Stimulated activated CD4-positive, alpha-beta T cell treated with anti-CD3 and anti-CD28 coated beads, Interleukin-1b, Interleukin-23, amount 100 ng/mL, for 24 hours (primary cell): ENCODE measurements at places on chromosomes 3 and 15.

DNA sequence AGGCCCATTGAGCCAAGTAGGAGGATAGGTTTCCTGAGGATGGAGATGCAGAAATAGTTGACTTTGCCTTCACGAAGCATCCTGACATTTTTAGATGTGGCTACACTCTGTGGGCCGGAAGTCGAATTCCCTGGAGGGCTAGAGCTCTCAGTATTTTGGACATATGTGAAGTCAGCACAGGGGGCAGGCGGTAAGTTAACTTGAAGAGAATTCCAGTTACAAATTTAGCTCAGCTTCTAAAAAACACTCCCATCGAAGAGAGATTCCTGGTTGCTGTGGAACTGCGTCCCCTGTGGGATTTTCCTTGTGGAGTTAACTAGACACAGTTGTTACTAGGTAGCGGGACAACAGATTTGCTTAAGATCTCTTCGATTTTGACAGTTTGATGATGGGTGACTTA, 161.9 kb upstream of the RGMA start:
- no peak for DNase-seq

DNA sequence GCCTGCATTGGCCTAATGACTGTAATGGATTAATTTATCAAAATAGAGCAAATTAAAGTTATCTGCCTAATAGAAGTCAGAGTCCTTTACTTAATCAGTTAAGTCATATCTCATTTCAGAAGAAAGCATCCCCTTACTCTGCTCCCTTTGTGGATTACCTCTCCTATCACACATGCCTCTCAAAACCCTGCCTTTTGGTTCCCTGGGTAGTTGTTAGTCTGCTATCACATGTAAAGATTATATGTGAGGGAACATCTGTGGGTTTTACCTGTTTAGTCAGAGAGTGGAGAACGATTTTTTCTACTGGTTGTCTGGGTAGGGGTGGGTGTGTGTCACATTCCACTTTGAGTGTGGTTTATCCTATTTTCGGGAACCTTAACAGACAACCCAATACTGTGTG, 16.4 kb downstream of the UBE2E2 start:
- no peak for DNase-seq

DNA sequence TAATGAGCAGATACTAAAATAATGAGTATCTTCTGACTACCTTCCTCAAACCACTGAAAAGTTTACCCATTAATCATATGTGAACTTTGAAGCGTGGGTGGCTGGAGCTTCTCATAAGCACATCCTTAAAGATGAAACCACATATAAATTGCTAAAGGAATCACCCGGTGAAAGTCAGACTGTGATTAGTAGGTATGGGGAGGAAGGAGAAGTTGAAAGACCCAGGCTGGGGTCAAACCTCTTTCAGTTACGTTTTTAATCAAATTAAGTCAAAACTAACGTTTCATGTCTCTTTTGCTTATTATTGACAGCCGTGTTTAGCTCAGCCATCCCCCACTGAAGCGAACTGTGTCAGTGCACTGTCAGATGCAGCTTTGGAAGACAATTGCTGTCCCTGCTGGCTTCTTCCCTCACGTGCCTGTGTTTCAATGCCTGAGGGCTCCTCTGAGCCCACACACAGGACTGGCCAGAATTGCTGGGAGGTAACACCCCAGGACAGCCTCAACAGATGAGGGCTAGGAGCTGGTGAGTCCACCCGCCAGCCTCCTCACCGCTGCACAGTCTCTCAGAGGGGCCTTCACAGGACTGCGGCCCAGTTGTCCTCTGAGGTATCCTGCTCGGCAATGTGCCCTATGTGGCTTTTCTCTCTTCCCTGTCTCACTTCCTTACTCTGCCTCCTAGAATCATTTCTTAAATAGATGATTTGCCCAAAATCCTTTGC, 29.3 kb upstream of the SH3BP5 start:
- DNase-seq = no peak

DNA sequence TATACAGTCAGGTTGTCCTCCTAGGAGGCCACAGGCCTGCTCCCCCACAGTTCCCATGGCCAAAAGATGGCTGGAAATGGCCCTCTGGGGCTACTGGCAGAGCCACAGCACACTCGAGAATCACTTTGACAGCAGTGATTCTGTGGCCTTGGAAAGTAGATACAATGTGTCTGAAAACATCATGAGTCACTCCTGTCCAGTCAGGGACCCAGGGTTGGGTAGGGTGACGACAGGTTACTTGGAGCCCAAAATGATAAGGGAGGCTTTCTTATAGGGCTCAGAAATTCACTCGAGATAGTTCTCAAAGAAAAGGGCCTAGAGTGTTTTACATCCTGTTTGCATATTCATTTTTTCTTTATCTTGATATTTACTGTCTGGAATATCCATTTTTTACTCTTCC, 24.3 kb downstream of the MRPS25 start:
- DNase-seq = no peak

- no peak for DNase-seq
These were observed 799.9 kb downstream of the AGBL1 start for GRCh38 chr15:86879250-86880229.

GRCh38 chr3:25460751-25461150, 32.7 kb downstream of the RARB start:
- no peak for DNase-seq

DNA sequence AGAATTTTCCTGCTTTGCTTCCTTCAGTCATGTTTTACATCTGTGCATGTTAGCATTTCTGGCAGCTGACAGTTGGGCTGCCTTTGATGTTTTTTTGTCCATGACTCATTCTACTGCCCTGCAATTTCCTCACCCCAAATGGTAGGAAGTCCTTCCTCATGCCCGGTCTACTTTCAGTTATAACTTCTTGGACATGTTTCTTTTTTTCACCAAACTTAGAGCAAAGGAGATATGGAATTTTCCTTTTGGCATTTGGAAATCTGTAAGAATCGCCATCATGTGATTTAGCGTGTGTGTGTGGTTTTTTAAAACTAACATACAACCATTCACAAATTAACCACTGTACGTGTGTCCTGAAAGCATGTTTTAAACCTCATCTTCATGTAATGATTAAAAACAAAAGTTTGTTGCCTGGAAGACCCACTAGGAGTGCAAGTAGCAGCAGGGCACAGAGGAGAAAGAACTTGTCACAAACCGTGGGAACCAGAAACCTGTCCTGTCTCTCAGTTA, 430.7 kb upstream of the CFAP20DC start:
- DNase-seq = no peak

DNA sequence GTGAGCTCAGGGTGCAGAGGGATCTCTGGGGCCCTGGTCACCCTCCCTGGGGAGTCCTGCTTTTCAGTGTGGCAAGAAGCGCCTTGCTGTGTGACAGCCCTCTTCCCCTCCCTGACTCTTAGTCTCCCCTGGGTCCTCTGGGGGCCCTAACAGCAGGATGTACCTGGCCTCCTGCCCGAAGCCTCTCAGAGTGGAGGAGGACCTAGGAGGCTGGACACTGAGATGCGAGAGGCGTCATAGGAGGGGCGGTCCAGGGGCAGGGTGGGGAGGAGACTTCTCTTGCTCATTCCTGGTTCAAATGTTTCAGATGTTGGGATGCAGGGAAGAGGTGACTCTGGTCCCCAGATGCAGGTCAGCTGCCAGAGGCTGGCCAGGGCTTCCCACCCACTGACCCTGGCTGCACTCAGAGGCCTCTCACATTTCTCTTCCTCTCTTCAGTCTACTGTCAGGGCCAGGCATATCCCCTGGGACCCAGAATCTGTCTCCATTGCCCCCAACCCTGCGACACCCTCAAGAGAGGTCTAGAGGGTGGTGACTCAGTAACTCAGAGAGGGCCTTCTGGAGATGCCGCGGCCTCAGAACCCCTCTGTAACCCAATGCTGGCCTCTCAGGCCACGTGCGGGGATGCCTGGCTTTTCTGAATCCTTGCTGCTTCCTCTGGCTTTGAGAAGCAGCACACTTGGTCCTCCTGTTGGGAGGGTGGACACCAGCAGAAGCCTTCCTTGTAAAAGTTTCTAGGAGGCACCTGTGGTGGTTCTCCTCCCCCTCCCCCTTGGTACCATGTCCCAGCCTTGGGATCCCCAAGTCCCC, 25.9 kb downstream of the SNX33 start:
- no peak for DNase-seq

DNA sequence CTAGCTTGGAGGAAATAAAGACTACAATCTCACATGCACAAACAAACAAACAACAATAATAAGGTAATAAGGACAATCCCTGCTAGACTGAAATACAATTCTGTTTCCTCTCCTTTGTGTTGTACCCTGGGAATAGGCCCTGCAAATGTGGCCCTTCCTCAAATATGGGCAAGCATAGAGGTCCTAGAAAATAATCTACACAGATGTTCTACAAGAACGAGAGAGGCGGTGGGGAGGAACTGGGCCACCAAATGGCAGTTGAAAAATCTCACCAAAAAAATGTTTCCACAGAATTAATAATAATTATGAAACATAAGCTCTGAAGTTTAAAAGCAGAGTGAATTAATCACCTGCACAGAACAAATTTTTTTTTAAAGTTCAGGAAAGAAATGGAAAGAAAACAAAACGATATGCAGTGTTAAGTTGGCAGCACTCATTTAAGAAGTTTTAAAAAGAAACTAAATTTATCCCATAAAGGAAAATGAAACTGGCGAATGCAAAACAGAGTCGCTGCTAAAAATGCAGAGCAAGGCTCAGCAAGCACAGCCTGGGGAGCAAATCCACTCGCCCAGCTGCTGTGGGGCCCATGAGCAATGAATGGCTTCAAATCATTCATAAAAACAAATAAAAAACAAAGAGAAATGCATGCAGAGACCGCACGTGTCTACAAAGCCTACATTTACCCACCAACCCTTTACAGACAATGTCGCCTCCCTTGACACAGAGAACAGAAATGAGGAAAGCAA, 475.4 kb downstream of the OCA2 start:
- DNase-seq = no peak

GRCh38 chr3:47158208-47158607, 5.7 kb downstream of the SETD2 start:
- no peak for DNase-seq

GRCh38 chr3:117486719-117487716, 777.4 kb downstream of the TUSC7 start:
- no peak for DNase-seq

DNA sequence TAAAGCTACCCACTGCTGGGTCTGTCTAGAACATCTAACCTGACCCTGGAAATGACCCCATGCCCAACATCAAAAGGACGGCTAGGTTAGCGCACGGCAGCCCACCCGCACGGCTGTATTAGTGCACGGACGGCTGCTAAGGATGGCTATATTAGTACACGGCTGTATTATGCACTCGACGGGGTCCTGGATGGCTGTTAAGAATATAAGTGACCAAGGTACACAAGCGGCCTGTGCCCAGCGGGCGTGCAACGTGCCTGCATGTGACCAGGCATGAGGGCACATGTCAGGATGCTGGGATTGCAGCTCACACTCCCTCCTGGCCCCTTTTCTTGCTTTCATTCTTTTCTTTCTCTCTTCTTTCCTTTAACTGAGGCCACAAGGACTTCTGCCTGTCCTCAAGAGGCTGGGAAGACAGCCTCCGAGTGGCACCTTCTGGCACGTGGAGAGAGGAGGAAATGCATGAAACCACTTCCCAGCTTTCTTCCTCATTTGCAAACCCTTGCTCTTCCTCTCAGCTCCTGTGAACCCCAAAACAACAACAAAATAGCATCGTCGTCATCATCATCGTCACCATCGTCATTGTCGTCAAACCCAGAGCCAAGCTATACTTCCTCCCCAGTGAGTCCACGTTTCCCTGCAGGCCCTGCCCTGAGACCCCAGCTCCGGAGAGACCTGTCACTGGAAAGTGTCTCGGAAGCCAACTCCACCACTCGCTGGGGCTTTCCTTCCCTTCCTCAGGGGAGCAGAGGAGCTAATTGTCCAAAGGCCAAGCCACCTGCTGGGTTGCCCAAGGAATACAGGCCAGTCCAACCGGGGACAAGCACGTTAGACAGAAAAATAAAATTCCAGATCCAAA, 101.8 kb downstream of the CHSY1 start:
- DNase-seq = no peak

DNA sequence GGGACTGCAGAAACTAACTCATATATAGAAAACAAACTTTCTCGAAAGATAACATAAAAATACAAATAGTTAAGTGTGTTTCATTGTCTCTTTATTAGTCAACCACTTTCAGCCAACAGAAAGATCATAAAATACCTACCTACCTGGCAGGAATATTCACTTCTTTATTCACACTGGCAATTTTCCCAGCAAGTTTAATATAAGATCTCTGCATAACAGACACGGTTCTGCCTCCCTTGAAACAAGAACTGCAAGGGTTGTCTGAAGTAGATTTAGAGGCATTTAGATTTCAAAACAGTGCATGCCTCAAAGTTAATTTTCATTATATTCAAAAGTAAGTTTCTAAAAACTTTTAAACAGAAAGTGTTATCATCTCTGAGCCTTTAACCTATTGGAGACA, 7.1 kb downstream of the NPTN start:
- DNase-seq = no peak

- DNase-seq = no peak
These were observed 108.4 kb upstream of the RORA start for GRCh38 chr15:61337541-61337940.

DNA sequence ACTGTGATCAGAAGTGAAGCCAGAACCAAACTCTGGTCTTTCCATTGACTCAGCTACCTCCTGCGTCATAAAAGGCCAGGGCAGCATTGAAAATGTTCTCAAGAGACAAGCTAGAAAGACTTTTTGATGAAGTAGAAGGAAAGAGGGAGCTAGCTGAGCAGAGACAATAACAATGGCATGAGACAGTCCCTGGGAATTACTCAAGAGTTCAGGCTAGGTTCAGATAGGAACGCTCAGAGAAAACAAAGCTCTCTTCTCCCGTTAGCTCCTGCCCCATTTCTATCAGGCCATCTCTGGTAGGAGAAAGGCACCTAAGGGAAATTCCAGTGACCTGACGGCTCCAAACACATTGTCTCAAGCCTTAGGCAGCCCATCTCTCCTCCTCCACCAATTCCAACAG, 7.0 kb upstream of the OXTR start:
- no peak for DNase-seq

- peak; percentile 96 for DNase-seq
These were observed at the start of gene SEC22C for GRCh38 chr3:42581709-42582473. Gene SEC22C (minus strand): TSS chr3:42581967. CDS start chr3:42569046, 12,921 bp downstream.

DNA sequence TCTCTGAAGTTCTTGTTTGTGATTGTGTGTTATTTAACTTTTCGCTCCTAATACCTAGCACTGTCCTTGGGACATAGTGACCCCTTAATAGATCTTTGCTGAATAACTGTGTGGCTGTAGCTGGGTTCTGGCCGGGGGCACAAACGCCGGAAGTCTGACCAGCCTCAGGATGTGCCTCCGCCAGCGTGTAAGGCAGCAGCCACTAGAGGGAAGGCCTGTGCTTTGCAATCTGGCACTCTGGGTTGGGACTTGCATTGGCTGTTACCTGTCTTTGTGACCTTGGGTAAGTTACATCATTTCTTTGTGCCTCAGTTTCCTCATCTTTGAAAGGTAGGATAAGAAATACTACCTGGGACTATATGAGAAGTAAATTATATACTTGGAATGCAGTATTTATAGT, 158.7 kb downstream of the GHSR start:
- no peak for DNase-seq

DNA sequence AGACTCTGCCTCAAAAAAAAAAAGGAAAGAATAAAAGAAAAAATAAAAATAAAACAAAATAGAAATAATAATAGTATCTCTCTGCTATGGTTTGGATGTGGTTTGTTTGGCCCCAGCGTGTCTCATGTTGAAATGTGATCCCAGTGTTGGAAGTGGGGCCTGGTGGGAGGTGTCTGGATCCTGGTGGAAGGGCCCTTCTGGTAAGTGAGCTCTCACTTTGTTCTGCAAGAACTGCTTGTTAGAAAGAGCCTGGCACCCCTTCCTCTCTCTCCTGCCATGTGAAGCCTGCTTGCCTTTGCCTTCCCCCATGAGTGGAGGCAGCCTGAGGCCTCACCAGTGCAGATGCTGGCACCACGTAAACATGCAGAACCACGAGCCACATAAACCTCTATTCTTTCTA, 26.3 kb downstream of the TMEM44 start:
- no peak for DNase-seq
